IPS DF 6.9 (cell line): ENCODE measurements at places on chromosomes 1 and 21.

DNA sequence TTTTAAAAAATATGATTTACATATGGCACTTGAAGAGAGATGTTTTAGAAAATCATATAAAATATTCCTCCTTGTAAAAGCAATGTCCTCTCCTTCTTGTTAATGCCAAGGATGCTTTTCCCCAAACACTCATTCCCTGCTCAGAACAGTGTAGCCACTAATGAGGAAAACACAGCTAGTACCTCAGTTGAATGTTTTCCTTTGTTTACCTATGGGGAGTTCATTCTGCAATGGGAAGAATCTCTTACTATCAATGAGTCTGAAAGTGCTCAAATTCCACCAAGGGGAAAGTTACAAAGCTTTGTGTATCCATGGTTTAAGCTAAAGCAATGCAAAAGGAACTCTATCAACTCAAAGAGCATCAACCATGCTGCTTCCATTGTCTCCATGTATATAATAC, 221.9 kb upstream of the ADGRL2 start:
- DNase-seq: peak; percentile 9

- no peak for DNase-seq
Observed at GRCh38 chr1:203686091-203686632, 59.5 kb downstream of the ATP2B4 start.

GRCh38 chr1:105565006-105565405, 1491.5 kb upstream of the PRMT6 start:
- no peak for DNase-seq

DNA sequence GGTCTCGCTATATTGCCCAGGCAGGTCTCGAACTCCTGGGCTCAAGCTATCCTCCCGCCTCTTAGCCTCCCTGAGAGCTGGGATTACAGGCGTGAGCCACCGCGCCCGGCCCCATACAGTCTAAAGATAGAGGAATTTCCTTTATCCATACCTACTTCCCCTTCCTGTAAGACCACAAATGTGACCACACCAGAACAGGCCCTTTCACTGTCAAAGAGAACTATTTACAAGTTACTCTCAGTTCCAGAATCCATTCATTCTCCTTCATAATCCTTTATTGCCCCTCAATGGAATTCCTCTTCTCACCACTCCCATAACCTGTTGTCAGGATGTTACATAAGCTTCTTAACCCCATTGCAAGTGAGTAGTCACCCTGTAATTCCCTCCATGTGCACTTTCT, 26.3 kb upstream of the SLC5A9 start:
- no peak for DNase-seq
